ENCODE measurements at places on chromosomes 4 and X.
A peak's percentile ranks its signal among the peaks of the same experiment; 100 is the strongest.

- DNase-seq, result no peak
These were observed 28.3 kb downstream of the CHRNA9 start for GRCh38 chr4:40363382-40363920.

- DNase-seq, result no peak
These were observed 32.9 kb upstream of the CYBB start for GRCh38 chrX:37746951-37747350.

DNA sequence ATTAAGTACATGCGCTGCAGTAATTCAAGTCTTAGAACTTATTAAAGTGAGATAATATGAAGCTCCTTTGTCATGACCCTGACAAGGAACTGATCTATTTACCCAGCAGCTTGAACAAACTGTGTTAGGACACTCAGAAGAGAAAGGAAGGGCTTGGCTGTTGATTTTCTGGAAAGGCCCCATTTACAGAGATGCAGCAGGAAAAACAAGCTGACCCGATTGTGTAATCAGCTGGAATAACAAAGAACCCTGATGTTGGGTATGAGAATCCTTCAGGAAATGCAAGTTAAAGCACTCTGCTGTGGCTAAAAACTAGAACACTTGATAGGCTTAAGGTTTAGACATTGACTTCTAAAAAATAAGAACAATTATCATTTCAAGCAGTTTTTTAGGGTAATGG lies 64.8 kb downstream of the TBC1D9 start:
- DNase-seq, result no peak

DNA sequence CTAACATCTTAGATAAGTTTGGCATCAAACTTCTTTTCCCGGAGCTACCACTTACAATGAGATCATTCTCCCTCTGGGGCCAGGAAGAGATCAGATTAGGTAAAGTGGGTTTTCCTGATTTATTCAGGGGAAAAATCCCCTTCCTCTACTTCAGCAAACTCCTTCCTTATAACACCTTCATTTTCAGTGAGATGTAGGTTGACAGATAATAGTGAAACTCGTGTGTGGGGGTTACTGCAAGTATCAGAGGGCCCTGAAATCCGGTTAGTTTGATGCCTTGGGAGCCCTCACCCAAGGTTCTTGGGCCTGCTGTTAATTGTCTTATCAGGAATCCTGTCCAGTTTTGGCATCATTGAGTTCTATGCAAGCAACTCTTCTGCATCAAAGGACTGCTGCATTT lies 10.8 kb downstream of the FTHL17 start:
- no peak for DNase-seq

- DNase-seq, result no peak
These were observed 58.0 kb upstream of the CHRDL1 start for GRCh38 chrX:110853610-110854009.

- no peak for DNase-seq
These were observed 1.7 kb upstream of the KCNE5 start for GRCh38 chrX:109626637-109627036.

DNA sequence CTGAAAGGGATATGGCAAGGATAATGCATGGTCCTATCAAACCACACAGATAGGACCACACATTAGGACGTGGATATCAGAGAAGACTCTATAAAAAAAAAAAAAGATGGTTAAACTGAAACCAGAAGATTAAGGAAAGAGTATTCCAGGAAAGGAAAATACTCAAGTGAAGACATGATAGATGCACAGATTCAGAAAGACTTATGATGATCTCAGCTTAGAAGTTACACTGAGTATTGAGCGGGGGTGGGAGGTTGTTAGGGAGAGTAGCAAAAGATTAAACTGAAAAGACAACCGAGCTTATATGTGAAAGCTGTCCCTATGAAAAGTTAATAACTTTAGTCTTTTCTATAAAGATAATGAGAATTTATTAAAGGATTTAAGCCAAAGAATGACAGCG lies 211.0 kb upstream of the EMCN start:
- DNase-seq, result no peak

GRCh38 chr4:64250488-64250887 lies 158.8 kb downstream of the TECRL start:
- DNase-seq, result no peak

DNA sequence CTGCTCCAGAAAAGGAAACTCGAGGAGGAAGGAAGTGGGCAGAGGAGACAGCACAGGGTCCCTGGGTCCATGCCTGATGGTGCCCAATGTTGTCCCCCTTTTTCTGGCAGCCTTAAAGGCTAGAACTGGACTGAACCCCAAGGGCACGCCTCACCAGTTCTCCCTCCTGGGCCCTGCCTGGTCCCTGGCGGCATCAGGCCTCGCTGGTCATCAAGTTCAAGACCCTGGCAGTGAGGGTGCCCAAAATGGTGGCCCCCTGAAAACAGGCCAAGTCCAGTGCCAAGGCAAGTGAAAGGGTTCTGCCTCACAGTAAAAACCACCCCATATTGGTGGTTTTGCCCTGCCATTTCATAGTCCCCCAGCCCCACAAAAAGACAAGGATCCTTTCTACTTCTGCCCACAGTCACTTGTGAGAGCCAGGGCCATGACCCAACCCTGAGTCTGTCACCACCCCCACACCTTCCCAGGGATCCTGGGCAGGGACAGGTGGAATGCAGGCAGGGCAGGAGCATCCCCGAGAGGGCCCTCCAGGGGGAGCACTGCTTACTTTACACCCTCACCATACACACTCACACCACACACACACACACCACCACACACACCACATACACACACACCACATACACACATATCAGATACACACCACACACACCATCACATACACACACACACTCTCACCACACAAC lies 107.6 kb downstream of the DCTD start:
- no peak for DNase-seq

- no peak for DNase-seq
These were observed 52.6 kb upstream of the ATP8A1 start for GRCh38 chr4:42709392-42710065.

DNA sequence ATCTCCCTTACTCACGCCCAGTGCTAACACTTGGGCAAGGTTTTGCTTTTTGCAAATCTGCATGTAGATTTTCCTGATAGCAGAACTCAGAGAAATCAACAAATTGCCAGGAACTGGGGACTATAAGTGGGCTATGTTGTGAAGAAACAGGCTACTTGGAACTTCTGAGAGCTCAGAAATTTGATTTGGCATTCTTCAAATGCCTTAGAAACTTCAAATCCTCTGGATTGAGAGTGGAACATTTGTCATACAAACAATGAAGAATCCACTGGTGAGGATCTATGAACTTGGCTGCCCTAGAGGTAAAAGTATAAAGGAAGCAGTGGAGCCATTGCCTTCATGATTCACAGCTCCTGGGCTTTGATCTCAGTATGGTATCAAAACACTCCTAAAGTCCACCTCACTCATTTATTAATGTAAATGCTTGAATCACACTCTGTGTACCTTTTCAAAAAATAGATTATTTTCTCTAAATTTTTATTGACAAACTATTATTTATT lies 126.0 kb downstream of the GLRA3 start:
- no peak for DNase-seq

- no peak for DNase-seq
These were observed 200.2 kb downstream of the CLCN4 start for GRCh38 chrX:10356979-10357378.

- no peak for DNase-seq
These were observed 84.8 kb downstream of the STOX2 start for GRCh38 chr4:183989931-183990330.

DNA sequence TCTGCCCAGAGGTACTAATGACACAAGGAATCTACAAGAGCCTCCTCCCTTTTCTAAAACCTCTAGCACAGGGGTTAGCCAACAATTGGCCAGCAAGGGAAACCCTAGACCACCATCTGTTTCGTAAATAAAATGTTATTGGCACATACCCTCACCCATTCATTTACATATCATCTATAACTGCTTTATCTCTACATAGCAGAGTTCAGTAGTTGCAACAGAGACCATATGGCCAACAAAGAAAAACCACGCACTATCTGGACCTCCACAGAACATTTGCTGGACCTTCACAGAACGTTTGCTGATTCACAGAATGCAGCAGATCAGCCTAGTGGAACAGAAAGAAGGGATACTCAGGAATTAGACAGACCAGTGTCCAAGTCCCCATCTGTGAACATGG lies 9.4 kb downstream of the SLC2A9 start:
- no peak for DNase-seq

DNA sequence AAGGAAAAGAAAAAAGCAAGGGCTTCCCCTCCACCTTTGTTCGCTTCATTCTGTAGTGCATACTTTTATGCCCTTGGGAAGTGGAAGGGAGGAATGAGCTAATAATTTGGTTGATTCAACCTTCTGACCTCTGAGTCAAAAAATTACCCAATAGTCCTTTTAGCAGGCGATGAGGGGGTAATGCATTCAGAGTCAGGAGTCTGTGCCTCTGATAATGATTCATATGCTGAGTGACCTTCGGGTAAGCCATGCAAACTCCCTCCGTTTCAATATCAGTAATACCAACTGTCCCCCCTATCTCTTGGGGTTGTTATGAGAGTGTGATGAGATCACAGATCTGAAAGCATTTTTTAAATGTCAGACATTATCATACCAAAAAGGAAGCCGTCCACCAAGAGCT lies 41.6 kb upstream of the ACSL4 start:
- peak; percentile 59 for DNase-seq

- DNase-seq, result no peak
These were observed 35.6 kb upstream of the SFRP2 start for GRCh38 chr4:153824501-153824900.

GRCh38 chrX:39874202-39874816 lies 223.4 kb downstream of the BCOR start:
- DNase-seq, result peak; percentile 65

- DNase-seq, result no peak
These were observed 262.1 kb upstream of the GPC4 start for GRCh38 chrX:133677123-133678063.

- peak; percentile 28 for DNase-seq
These were observed 33.8 kb upstream of the FGFBP2 start for GRCh38 chr4:15996773-15997172.

Measured in GM10248 (cell line).